Stimulated activated CD8-positive, alpha-beta memory T cell treated with anti-CD3 and anti-CD28 coated beads, Interleukin-15, amount 100 ng/mL, for 48 hours (primary cell): ENCODE measurements at places on chromosomes 4 and X.

DNA sequence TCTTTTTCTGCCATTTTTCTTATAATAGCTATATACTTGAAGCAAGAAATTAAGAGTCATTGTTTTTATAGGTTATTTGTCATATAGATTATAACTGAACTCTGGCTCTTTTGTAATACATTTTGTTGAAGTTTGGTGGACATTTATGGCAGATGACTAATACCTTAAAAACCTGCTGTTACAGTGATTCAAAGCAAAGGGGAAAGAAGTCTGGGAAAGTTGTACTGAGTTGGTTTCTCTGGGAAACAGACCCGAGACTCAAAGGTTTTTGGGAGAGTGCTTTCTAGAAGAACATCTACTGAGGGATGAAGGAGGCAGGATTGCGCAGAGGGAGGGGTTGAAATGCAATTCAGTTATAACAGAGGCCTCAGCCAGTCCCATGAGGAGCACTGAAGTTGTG lies 35.9 kb downstream of the NAP1L5 start:
- DNase-seq = no peak

GRCh38 chr4:151313306-151314009 lies 11.9 kb downstream of the SH3D19 start:
- DNase-seq = no peak

DNA sequence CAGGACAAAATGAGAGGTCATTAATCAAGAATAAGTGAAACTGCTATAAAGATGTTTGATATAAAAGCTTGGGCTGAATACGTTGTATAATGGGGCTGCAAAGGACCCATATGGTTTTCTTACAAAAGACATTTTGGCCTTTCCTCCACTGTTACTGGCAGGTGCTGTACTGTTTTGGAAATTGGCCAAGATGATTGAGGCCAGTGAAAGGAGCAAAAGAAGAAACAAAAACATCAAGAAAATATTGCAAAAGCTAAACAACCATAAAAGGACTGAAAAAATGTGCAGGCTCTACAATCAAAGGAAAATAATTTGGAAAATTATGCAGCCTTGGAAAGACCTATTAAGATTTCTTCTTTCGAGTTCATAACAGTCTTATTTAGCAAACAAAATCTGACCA lies 222.2 kb upstream of the PPP1R2C start:
- no peak for DNase-seq

DNA sequence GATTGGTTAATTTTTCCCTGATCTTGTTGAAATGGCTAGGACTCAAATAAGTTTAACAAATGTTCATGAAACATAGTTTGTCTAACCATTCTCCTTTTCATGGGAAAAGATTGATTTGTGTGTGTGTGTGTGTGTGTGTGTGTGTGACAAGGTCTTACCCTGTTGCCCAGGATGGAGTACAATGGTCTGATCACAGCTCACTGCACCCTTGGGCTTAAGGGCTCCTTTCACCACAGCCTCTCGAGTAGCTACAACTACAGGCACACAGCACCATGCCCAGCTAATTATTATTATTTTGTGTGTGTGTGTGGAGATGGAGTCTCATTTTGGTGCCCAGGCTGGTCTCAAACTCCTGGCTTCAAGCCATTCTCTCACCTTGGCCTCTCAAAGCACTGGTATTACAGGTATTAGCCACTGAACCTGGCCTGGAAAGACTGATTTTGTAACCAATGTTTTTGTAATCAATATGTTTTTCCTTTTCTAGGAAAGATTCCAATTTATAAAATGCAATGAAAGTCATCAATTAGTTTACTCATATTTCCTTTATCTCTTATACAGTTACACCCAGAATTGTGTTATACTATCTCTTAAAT lies 139.3 kb downstream of the CPE start:
- no peak for DNase-seq

GRCh38 chr4:54390670-54391069 lies 161.6 kb downstream of the PDGFRA start:
- no peak for DNase-seq

DNA sequence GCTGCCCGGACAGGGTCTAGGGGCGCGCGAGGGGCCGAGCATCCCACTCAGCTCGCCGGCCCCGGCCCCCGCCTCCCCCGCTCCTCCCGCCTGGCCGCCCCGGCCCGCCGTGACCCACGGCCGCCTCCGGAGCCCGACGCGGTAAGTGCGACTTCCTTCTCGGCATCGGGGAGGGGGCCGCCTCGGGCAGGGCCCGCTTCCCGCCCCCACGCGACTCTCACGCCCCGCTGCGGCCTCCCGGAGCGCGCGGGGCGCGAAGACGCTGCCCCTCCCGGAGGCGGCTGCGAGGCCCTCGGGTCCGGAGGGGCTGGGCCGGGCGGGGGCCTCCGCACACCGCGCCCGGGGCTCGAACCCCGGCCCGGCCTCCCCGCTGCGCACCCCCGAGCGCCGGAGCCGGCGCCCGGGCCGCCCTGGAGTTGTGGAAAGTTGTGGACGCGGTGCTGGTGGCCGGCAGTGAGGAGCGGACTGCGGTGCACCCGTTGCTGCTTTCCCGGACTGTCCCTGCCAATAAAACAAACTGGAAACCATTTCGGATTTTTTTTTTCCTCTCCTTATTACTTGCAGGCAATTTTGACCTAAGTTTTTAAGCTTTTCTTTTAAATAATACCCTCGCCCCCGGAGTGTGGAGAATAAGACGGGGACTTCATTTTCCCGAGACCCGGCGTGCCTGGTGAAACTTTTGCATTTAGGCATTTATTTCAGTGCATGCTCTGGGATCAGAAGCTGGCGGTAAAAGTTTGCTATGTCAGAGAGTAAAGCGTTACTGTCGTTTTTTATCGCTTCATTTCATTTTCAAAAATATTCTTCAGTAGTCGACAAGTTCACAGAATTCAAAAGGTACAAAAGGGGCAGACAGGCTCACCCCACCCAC lies 13.0 kb upstream of the TMEM156 start:
- no peak for DNase-seq

DNA sequence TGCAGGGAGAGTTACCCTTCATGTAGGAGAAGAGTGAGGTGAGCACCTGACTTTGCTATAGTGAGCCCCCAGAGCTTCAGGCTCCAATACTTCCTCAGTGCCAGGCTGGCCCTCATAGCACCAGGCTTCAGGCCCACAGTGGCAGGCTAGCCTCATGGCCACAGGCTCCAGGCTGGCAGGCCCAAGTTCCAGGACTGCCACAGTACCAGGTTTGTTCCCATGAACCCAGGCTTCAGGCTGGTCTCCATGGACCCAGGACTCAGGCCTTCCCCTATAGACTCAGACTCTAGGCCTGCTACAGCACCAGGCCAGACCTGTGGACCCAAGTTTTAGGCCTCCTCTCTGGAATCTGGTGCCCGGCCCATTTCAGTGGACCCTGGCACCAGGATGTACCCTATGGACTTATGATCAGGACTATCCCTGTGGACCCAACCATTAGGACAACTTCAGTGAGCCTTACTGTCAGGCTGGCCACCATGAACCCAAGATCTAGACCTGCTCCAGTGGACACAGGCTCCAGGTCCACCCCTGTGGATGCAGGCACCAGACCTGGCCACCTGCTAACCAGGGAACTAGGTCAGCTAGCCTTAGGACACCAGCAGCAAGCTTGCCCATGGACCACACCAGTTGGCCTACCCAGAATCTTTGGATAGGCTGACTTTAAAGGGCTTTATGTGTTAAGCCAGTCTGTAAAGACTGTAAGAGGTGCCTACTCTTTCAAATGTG lies 658.2 kb downstream of the KLHL13 start:
- DNase-seq = no peak
